ENCODE measurements at places on chromosomes 2 and 18.

GRCh38 chr2:109721626-109722025, 72.5 kb upstream of the RGPD5 start:
- DNase-seq = no peak

- no peak for DNase-seq
These were observed 48.3 kb upstream of the CAVIN2 start for GRCh38 chr2:191895195-191895594.

GRCh38 chr2:47636596-47637264, 146.2 kb upstream of the MSH6 start:
- no peak for DNase-seq

DNA sequence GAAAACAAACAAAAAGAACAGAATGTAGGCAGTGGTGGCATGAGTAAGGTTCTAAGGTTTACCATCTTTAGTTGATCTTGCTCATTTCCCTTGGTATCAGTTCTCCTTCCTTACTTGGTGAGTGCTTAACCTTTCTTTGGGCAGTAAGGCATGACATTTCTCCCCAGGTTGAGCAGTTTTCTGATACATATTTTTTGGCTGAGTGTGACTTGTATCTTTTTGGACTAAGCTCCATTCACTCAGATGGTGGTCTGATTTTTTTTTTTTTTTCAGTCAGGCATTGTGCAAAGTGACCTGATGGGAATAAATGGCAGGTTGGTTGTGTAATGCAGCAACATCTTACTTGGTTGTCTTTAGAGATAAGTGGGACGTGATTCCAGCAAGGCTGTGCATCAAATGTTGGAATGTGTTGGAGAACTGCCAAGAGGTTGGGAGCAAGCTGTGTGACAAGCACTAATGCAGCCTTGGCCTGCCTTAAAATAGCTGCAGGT, 15.1 kb downstream of the SPTBN1 start:
- no peak for DNase-seq

DNA sequence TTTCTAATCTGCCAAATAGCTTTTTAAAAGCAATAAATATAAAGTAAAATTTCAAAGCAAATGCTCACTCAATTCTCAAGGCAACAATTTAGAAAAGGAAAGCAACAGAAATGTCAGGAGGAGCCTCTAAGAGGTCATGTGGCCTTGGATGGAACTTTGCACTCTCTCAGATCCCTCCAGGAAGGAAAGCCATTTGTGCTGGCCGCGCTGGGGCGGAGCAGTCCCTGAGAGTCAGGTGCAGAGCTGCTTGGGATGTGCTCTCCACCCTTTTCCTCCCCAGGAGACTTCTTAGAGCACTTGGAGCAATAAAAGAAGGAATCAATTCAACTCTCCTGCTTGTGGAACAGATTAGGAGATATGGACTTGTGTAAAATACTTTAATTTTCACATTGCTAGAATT, 379.8 kb upstream of the LINC00305 start:
- DNase-seq = no peak

- DNase-seq = no peak
These were observed 8.4 kb downstream of the GRP start for GRCh38 chr18:59228351-59228750.

GRCh38 chr2:10971888-10972260, 60.1 kb downstream of the KCNF1 start:
- DNase-seq = no peak

GRCh38 chr2:221848286-221848685, 276.2 kb upstream of the EPHA4 start:
- no peak for DNase-seq

DNA sequence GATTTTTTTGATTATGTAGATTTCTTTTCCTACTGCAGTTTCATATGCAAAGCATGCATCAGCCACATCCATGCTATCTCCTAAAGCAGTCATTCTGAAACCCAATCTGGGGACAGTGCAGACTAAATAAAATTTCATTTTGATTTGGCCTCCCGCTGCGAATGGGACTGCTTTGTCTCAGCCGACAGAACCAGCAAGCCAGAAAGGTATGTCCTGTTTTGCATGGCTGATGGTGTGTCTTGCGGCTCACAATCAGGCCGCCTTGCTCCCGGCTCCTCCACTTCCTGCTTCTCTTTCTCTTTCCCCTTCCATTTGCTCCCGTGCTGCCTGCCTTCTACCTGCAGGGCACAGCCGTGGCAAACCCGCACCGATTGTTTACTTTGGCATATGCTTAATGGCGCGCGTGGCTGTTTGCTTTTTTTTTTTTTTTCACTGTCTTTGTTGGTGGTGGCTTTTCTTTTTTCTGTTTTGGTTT, 419.6 kb upstream of the POU3F3 start:
- no peak for DNase-seq

GRCh38 chr2:121309801-121310200, 24.8 kb upstream of the TFCP2L1 start:
- DNase-seq = no peak

GRCh38 chr2:231662811-231663457, 45.4 kb upstream of the PTMA start:
- DNase-seq = no peak

DNA sequence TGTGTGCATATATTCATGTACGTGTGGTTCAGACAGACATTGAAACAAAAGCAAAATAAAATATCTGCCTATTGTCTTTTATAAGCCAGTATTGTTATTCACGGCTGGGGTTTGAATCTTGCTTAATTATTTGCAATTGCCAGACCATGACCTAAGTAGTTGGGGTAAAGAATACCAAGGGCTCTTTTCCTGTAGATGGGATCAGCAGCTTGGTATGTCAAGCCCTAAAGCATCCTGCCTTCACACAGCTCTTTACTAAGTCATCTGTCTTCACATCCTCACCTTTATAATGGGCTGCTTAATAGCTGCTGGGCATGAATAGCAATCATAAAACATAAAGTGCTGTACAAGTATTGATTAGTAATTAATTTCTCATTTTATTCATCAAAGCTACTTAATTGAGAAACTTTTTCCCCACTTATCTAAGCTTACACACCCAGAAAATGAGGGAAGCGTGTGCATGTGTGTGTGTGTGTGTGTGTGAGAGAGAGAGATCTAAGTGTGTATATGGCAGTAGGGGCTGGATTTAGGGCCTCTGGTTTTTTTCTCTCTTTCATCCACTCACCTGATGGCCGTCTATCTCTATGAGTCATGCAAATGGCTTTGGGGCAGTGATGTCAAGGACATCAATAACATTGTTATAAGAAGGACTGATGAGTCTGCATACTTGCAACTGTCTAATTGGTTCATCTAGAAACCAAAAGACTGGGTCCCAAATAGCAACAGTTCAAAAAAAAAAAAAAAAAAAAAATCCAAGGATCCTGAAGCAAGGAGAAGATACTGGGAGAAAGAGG, 244.1 kb upstream of the TNP1 start:
- DNase-seq = no peak

DNA sequence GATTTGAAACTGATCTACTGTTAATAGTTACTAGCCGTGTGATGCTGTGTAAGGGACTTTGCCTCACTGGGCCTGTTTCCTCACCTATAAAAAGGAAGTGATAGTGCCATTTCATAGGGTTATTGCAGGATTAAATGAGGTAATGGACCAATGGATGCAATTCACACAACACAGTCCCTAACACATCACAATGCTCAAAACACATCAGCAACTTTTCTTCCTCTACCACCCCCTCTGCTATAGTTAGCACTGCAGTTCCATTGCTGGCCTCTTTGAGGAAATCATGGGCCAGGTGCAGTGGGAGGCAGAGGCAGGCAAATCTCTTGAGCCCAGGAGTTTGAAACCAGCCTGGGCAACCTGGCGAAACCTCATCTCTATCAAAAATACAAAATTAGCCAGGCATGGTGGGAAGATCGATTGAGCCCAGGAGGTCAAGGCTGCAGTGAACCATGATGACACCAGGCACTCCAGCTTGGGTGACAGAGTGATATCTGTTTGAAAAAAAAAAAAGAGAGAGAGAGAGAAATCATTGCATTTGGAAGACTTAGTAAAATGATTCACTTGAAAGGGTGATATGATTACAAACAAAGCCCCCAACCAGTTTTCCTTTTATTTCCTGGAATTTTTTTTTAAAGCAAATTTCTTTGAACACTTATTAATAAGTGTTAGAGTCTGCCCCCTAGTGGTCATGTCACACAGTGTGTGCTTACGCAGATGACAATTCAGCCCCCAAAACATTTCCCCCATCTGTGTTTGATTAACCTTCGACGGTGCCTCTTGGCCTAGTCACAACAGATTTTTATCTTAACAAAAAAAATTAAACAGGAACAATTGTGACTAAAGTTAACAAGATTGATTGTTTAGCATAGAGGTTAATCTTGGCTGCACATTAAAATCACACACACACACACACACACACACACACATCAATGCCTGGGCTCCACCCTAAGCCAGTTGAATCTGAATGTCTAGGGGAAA, 88.6 kb upstream of the BCL11A start:
- DNase-seq = peak; percentile 3

GRCh38 chr2:231100990-231101389, 23.9 kb downstream of the HTR2B start:
- no peak for DNase-seq

GRCh38 chr2:75480971-75481836, 79.5 kb downstream of the EVA1A start:
- no peak for DNase-seq

- DNase-seq = no peak
These were observed 79.9 kb downstream of the ANTXR1 start for GRCh38 chr2:69092857-69093256.

DNA sequence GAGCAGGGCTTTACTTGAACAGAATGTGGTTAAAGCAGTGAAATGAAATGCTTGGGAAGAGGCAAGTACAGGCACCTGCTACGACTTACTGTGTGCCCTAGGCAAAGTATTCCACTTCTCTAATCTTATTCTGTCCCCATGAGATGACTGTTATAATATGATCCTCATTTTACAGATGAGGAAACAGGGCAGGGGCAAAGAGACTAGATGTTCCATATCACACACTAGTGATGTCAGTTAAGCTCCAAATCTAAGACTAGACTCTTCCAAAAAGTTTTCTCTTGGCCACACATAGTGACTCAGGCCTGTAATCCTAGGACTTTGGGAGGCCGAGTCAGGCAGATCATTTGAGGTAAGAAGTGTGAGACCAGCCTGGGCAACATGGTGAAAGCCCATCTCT, 235.0 kb downstream of the SETBP1 start:
- no peak for DNase-seq

DNA sequence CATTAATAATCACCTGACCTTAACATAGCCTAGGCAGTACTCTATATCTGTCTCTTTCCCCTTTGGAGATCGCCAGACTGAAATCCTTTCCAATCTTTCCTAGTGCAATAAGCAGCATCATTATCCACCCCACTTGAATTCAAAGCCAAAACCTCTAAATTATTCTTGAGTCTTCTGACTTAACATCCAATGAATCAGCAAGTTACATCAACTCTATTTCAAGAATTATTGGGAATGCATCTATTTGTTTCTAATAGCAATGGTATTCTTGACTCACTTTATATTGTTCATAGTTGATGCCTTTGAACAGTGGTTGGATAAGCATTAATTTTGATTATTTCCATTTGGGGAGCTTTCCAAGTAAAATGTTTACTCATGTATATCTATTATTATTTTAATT, 144.8 kb downstream of the ZNF804A start:
- DNase-seq = no peak

GRCh38 chr2:20333738-20334137, 16.9 kb downstream of the PUM2 start:
- no peak for DNase-seq

DNA sequence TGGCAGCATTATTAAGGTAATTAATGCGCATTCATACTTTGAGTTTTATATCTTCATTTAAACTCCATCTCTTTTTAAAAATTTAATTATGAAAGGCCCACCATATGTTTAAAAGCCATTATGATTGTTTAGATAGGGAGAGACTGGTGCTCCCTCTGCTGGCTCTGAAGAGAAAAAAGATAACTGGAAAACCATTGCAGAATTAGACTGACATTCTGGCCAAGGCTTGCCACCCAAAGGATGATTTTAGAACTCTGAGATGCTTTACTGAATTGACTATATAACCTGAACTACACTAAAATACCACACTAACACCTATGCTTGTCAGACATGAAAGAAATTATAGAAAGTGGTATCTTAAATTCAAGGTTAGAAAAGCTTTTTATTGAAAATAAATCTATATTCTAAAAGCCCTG, 127.6 kb upstream of the SPOPL start:
- DNase-seq = no peak

- no peak for DNase-seq
These were observed 155.6 kb upstream of the HS6ST1 start for GRCh38 chr2:128474036-128474955.

- peak; percentile 76 for DNase-seq
These were observed 106.1 kb upstream of the ALKAL2 start for GRCh38 chr2:393711-394696.

DNA sequence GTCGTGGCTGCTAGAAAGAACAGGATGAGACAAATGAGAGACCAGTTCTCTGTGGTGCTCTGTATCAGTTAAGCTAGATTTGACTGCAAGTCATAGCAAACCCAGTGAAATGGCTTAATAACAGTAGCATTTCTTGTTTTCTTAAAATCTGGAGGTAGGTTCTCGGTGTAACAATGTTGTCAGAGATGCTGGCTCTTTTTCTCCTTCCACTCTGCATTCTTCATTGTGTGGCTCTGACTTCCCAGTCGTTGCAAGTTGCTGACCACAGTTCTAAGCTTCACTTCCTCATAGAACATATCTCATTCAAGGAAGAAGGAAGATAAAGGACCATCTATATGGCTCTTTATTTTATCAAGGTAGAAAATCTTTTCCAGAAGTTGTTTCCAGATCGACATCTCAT, 7.9 kb upstream of the CKAP2L start:
- DNase-seq = no peak

- no peak for DNase-seq
These were observed 128.8 kb upstream of the REV1 start for GRCh38 chr2:99618579-99619097.

- DNase-seq = no peak
These were observed 3.1 kb downstream of the COL3A1 start for GRCh38 chr2:188977317-188977716.

GRCh38 chr2:201798252-201798913, 8.0 kb upstream of the CDK15 start:
- no peak for DNase-seq

DNA sequence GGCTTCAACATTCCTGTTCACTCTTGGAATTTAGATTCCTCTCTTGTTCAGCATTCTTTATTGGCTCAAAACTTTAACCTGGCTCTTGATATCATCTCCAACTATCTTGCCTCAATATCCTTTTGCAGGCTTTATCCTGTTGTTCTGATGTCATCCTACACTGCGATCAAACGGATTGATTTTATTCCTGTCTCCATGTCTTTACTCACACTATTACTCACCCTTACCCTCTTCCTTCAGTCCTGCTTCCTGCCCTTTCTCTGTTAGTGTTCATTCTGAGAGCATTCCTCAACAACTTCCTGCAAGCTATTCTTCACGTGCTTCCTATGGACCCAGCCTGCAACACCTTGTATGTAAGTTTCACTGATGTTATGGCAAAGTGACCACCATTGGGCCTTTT, 264.7 kb downstream of the RNF152 start:
- no peak for DNase-seq

GRCh38 chr2:56117764-56118163, 66.0 kb upstream of the CCDC85A start:
- DNase-seq = no peak

GRCh38 chr2:88671786-88672427, 19.6 kb upstream of the RPIA start:
- peak; percentile 24 for DNase-seq
